ENCODE measurements at places on chromosomes 2 and 18. TPM values are rescaled to one million over a fixed set of nuclear protein-coding genes. Genes with fewer than 3 reads are reported as not detected.

- no peak overlapping the region for H3K4me3 ChIP-seq
- no peak for DNase-seq
- no peak overlapping the region for H3K27ac ChIP-seq
- no peaks in the 10 kb centered on the region for H3K4me1 ChIP-seq
- no peaks in the 10 kb centered on the region for H3K36me3 ChIP-seq
- no peaks in the 10 kb centered on the region for H3K27me3 ChIP-seq
Observed at GRCh38 chr18:6495536-6495935, 80.8 kb upstream of the L3MBTL4 start.

C2orf72 gene
- total RNA-seq: 38.3 TPM

GRCh38 chr2:207040696-207041095 lies 101.4 kb downstream of the CPO start:
- H3K4me1 ChIP-seq: no peaks in the 10 kb centered on the region
- no peak overlapping the region for H3K4me3 ChIP-seq
- no peak for DNase-seq
- no peaks in the 10 kb centered on the region for H3K27me3 ChIP-seq
- H3K27ac ChIP-seq: no peak overlapping the region
- H3K36me3 ChIP-seq: no peaks in the 10 kb centered on the region

IL18R1 gene
- 19.4 TPM for total RNA-seq

GTF2A1L gene
- total RNA-seq: 11.6 TPM

- H3K27ac ChIP-seq: no peak overlapping the region
- H3K4me1 ChIP-seq: no peaks in the 10 kb centered on the region
- DNase-seq: no peak
- no peak overlapping the region for H3K4me3 ChIP-seq
- no peaks in the 10 kb centered on the region for H3K36me3 ChIP-seq
- no peaks in the 10 kb centered on the region for H3K27me3 ChIP-seq
Observed at GRCh38 chr18:51655327-51655698, 457.8 kb upstream of the MEX3C start.

NEB gene
- total RNA-seq: 4.1 TPM

PRKAG3 gene
- not detected for total RNA-seq

DNA sequence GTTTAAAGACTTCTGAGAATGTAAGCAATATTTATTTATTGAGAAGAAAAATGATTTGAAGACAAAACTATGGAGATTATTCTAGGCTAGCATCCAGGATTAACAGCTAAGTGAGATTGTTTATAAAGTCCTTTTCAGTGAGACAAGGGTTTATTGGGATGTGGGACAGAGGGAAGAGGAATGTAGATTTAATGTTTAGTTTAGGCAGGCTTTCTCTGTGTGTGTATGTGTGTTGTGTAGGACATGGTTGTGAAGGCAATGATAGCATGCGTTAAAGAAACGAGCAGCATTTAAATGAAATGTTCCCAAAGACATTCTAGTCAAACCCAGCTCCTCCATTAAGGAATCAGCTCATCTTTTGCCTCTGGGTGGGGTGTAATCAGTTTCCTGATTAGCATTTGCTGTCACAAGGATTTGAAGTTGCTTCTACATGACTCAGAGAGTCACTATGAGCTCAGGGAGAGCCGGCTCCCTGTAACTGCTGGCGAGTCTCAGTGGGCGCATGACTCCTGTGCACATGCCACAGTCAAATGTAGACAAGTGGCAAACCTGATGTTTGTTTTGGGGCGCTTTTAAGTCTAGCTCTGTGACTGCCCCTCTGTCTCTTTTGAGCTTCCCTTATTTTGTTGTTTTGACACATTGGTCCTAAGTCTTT lies 442.2 kb upstream of the CELF4 start:
- no peak overlapping the region for H3K27ac ChIP-seq
- H3K36me3 ChIP-seq: no peaks in the 10 kb centered on the region
- DNase-seq: no peak
- no peaks in the 10 kb centered on the region for H3K27me3 ChIP-seq
- no peak overlapping the region for H3K4me3 ChIP-seq
